Activated B cell treated with CpG ODN at 0.5 μM for 24 hours (primary cell): ENCODE measurements at places on chromosomes 3 and 15. TPM values are rescaled to one million over a fixed set of nuclear protein-coding genes. Genes with fewer than 3 reads are reported as not detected.

The CNTN4 gene
- total RNA-seq: 0.05 TPM in 1 of 2 replicates, not detected in the other

The IDH2 gene
- 49.1 and 51.2 TPM in 2 replicates for total RNA-seq

The CMTM8 gene
- 0.24 TPM in 1 of 2 replicates, not detected in the other for total RNA-seq

The PAK6 gene
- 0.34 and 0.40 TPM in 2 replicates for total RNA-seq

The TIMP4 gene
- total RNA-seq: not detected in 2 replicates

The CLDN18 gene
- total RNA-seq: not detected in 2 replicates

The ARPP21 gene
- total RNA-seq: not detected in 2 replicates

The ACOX2 gene
- total RNA-seq: not detected in 2 replicates

The UNC45A gene
- total RNA-seq: 72.8 and 73.2 TPM in 2 replicates

The SLITRK3 gene
- not detected in 2 replicates for total RNA-seq

The CLSTN2 gene
- total RNA-seq: not detected in 2 replicates

The PLSCR5 gene
- not detected in 2 replicates for total RNA-seq

The TMEM207 gene
- total RNA-seq: not detected in 2 replicates

The CPN2 gene
- total RNA-seq: not detected in 2 replicates

The PLIN1 gene
- 0.27 and 0.71 TPM in 2 replicates for total RNA-seq

The NRG4 gene
- total RNA-seq: 0.61 and 0.93 TPM in 2 replicates

The GREM1 gene
- total RNA-seq: not detected in 2 replicates

The ROPN1 gene
- total RNA-seq: not detected in 2 replicates

The GALNT15 gene
- total RNA-seq: not detected in 2 replicates

The CFAP92 gene
- total RNA-seq: not detected in 2 replicates

The LRRIQ4 gene
- 0.29 and 0.40 TPM in 2 replicates for total RNA-seq

The NR1I2 gene
- total RNA-seq: 1.1 and 1.2 TPM in 2 replicates

The GUCA1C gene
- not detected in 2 replicates for total RNA-seq

The DLEC1 gene
- 0.10 and 0.11 TPM in 2 replicates for total RNA-seq

The ARRDC4 gene
- total RNA-seq: 1.8 and 2.0 TPM in 2 replicates

The POLR2H gene
- 49.3 and 60.5 TPM in 2 replicates for total RNA-seq

The SEMA6D gene
- not detected in 2 replicates for total RNA-seq

The EPHB3 gene
- total RNA-seq: 0.05 and 0.07 TPM in 2 replicates

The TUSC7 gene
- total RNA-seq: not detected in 2 replicates

The TRIM71 gene
- not detected in 2 replicates for total RNA-seq

The RETNLB gene
- not detected in 2 replicates for total RNA-seq

The LRRN1 gene
- 0.81 and 1.00 TPM in 2 replicates for total RNA-seq

The GOLGA8R gene
- total RNA-seq: 1.3 and 2.3 TPM in 2 replicates

The CCR8 gene
- total RNA-seq: not detected in 2 replicates

The SIDT1 gene
- 35.7 and 44.9 TPM in 2 replicates for total RNA-seq

The LAMB2 gene
- not detected in 2 replicates for total RNA-seq

The LHFPL4 gene
- total RNA-seq: not detected in 2 replicates

The SOX2 gene
- not detected in 2 replicates for total RNA-seq

The ZIC1 gene
- total RNA-seq: not detected in 2 replicates

The IL17RB gene
- total RNA-seq: 3.0 and 3.8 TPM in 2 replicates

The MAGEF1 gene
- total RNA-seq: 18.5 and 18.7 TPM in 2 replicates

The ST8SIA2 gene
- not detected in 2 replicates for total RNA-seq

The MUC20 gene
- 4.1 and 4.6 TPM in 2 replicates for total RNA-seq

The SIN3A gene
- 113 and 122 TPM in 2 replicates for total RNA-seq

The CACNA1D gene
- total RNA-seq: 1.9 and 2.0 TPM in 2 replicates

The PGBD4 gene
- total RNA-seq: 4.8 and 5.3 TPM in 2 replicates

The TMCO5A gene
- not detected in 2 replicates for total RNA-seq

The MLF1 gene
- total RNA-seq: not detected in 2 replicates
